Thymus (tissue), 14 donors: ENCODE measurements at places on chromosomes 5 and 9. TPM values are rescaled to one million over a fixed set of nuclear protein-coding genes. Genes with fewer than 3 reads are reported as not detected.

GRCh38 chr5:33563983-33564908, 123.5 kb downstream of the TARS1 start:
- no peaks in the 10 kb centered on the region for H3K27me3 ChIP-seq
- no peak overlapping the region for H3K27ac ChIP-seq
- no peaks in the 10 kb centered on the region for H3K36me3 ChIP-seq
- no peaks in the 10 kb centered on the region for H3K4me1 ChIP-seq

GRCh38 chr9:84940294-84940693, 270.8 kb downstream of the NTRK2 start:
- no peak overlapping the region for H3K27ac ChIP-seq
- no peaks in the 10 kb centered on the region for H3K36me3 ChIP-seq
- H3K4me3 ChIP-seq, result no peak overlapping the region
- H3K4me1 ChIP-seq, result no peaks in the 10 kb centered on the region
- H3K27me3 ChIP-seq, result no peaks in the 10 kb centered on the region

DNA sequence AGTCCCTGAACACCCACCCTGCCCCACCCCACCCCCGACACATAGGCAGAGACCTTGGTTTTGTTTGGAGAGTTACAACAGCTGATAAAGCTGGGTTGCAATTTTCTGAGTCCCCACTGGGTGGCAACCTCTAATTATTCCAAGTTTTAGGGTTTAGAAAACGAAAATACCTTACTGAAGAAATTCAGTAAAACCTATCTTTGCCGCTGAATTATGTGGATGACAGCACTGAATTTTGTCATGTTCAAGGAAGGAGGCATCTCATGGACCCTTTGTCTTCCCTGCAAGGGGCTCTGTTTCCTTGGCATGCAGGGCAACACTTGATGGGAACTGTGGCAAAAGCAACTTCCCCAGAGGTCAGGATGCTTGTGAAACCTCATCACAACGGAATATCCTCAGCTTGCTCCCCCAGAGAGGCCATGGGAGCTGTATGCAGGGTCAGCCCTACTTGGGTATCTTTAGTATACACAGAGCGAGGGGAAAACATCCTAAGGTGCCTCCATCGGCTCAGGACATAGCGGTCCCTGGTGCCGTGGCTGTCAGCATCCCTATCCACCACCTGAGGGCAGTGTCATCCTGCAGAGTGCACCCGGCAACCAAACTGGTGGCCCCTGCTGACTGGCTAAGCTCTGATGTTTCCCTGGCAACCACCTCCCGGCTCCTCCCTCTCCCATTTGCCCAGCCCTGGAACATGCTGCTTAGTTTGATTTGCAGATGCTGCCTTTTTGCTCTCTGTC, 123.1 kb downstream of the RXRA start:
- H3K4me3 ChIP-seq, result no peak overlapping the region
- H3K27me3 ChIP-seq, result no peaks in the 10 kb centered on the region
- H3K27ac ChIP-seq, result no peak overlapping the region
- DNase-seq, result peak; percentile 88
- no peaks in the 10 kb centered on the region for H3K36me3 ChIP-seq

DNA sequence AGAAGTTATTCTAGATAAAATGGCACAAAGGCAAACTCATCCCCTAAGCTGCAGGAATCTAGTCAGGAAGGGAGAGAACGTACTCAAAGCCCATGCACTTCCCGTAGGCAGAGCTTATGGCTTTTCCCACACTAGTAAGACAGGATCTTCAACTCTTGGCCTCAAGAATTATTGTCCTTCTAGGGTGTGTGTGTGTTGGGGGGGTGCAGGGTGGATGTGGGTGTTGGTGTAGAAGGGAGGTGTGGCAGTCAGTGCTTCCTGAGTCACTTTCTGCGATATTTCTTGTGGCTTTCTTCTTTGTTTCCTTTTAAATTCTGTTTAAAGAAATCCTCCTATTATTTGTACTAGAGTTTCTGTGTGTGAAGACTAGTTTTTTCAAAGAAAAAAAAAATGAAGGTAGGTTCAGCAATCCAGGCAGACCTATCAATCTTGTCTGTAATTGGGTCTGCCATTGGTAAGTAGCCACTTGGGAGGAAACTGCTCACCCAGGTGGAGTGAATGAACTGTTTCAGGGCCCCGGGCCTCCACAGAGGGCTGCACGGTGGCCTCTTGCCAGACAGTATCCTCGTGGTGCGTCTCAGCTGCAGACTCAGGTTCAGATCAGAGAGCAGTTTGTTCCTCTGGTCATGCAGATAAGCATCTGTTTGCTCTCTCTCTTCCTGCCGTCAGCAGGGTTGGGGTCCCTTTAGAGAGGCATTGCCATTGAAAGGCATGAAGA, 131.9 kb downstream of the NPR3 start:
- no peaks in the 10 kb centered on the region for H3K36me3 ChIP-seq
- H3K4me3 ChIP-seq, result no peak overlapping the region
- no peaks in the 10 kb centered on the region for H3K27me3 ChIP-seq
- peaks cover 4% of the 10 kb centered on the region for H3K4me1 ChIP-seq
- peak; percentile 6 for DNase-seq

GRCh38 chr9:15785584-15785983, 232.7 kb downstream of the CCDC171 start:
- no peaks in the 10 kb centered on the region for H3K36me3 ChIP-seq
- no peaks in the 10 kb centered on the region for H3K27me3 ChIP-seq
- H3K4me1 ChIP-seq, result no peaks in the 10 kb centered on the region

DNA sequence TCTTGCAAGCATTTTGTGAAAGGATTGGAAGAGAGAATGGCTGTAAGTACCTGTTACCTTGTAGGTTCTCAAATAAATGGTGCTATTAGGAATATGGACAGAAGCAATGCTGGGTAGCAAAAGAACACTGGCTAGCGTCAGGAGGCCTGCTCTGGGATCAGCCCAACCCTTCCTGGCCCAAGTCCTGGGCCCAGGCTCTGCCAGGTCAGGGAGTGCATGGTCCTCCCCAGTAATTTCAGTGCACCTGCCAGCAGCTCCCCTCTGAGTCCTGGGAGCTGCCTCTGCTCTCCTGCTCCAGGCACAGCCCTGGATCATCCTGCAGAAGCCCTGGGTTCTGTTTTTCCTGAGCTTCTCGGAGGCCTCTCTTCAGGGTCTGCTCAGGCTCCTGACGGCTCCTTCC, 89.5 kb upstream of the ARAP3 start:
- no peak overlapping the region for H3K4me3 ChIP-seq
- no peak overlapping the region for H3K27ac ChIP-seq
- H3K36me3 ChIP-seq, result no peaks in the 10 kb centered on the region

- DNase-seq, result no peak
- H3K27me3 ChIP-seq, result no peaks in the 10 kb centered on the region
- H3K36me3 ChIP-seq, result no peaks in the 10 kb centered on the region
- no peak overlapping the region for H3K4me3 ChIP-seq
- H3K27ac ChIP-seq, result no peak overlapping the region
These were observed 61.1 kb upstream of the EQTN start for GRCh38 chr9:27358007-27358406.

DNA sequence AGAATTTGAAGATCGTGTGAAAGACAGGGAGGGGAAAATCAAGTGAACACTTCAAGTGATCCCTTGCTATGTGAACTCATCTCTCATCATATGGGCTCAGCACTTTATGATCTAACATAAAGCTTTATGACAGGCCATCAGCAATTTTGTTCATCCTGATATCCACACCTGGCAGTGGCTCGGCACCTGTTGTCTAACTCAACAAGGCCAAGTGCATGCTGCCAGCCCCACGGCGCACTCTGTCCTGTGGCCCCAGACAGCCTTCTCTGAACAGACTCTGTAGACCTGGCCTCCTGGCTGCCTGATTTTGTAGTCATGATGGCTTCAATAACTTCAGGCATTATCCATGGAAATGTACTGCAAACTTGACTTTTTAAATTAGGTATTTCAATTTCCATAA, 106.3 kb downstream of the MEF2C start:
- H3K27me3 ChIP-seq, result no peaks in the 10 kb centered on the region
- DNase-seq, result no peak
- no peaks in the 10 kb centered on the region for H3K36me3 ChIP-seq

- no peaks in the 10 kb centered on the region for H3K4me1 ChIP-seq
- H3K36me3 ChIP-seq, result no peaks in the 10 kb centered on the region
- H3K27ac ChIP-seq, result peak overlapping the region; percentile 8
These were observed 41.9 kb upstream of the ACTBL2 start for GRCh38 chr5:57524348-57525060.

DNA sequence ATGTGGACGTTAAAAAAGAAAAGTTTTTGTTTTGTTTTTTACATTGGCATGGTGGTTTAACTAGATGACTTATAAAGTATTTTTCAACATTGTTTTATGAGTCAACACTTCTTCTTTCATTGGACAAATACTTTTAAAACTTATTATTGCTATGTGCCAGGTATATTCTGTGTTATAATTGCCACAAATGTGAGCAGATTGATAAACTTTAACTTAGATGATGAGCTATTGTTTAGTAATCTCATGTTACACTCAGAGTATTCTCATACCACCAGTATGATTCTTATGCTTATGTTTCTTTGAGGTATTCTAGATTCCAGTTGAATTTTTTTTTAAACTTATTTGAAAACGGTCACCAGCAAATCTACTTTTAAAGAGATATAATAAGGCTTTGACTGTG, 60.3 kb downstream of the RASA1 start:
- DNase-seq, result no peak
- peaks cover 2% of the 10 kb centered on the region for H3K4me1 ChIP-seq
- H3K27me3 ChIP-seq, result no peaks in the 10 kb centered on the region
- no peak overlapping the region for H3K27ac ChIP-seq

DNA sequence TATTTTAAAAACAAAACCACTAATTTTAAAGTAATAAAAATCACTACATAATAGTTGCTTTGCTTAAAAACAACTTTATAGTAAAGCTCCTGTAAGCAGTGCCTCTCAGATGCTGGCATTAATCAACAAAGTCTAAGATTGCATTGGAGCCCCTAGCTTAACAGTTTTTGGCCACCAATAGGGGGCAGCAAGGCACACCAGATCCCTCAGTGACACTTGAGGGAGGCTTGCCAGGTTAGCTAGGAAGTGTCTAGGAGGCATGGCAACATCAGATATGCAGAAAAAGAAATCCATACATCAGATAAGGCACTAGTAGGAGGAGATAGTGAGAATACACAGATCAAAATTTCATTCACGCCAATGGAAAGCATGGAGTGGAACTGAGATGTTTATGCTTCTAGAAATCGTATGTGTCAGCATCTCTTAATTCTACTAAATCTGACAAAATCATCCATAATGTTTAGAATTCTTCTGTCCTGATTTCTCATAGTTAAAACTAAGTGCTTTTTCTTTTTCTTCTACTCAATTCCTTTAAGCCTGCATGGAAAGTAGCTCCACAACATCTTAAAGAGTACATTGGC, 73.6 kb upstream of the PAM start:
- H3K36me3 ChIP-seq, result no peaks in the 10 kb centered on the region
- H3K4me1 ChIP-seq, result no peaks in the 10 kb centered on the region
- no peaks in the 10 kb centered on the region for H3K27me3 ChIP-seq
- no peak overlapping the region for H3K4me3 ChIP-seq
- peak; percentile 31 for DNase-seq

CAMK4 gene
- 107 TPM for total RNA-seq

NIPBL gene
- 36.7 TPM for total RNA-seq

CCNB1 gene
- 106 TPM for total RNA-seq

ARL10 gene
- total RNA-seq, result 1.8 TPM

C5orf52 gene
- not detected for total RNA-seq

SOWAHA gene
- total RNA-seq, result 1.0 TPM

DNAI1 gene
- 0.38 TPM for total RNA-seq
